Endothelial cell of coronary artery (primary cell): ENCODE measurements at places on chromosomes 4 and X. TPM values are rescaled to one million over a fixed set of nuclear protein-coding genes. Genes with fewer than 3 reads are reported as not detected.

The SMC1A gene
- total RNA-seq, result 14.4 and 17.3 TPM in 2 replicates

The NUDT11 gene
- 8.9 TPM in 2 replicates for total RNA-seq

The DUSP9 gene
- total RNA-seq, result under 0.01 TPM in 1 of 2 replicates, not detected in the other

The CAPN6 gene
- total RNA-seq, result not detected in 2 replicates

The FGB gene
- not detected in 2 replicates for total RNA-seq

The YIPF6 gene
- total RNA-seq, result 17.5 and 21.8 TPM in 2 replicates

The PF4V1 gene
- not detected in 2 replicates for total RNA-seq

The RUFY3 gene
- total RNA-seq, result 25.5 and 39.4 TPM in 2 replicates

The TCEAL5 gene
- not detected in 2 replicates for total RNA-seq

The PHEX gene
- total RNA-seq, result 0.85 and 1.2 TPM in 2 replicates

The CDKL2 gene
- total RNA-seq, result under 0.01 and 0.09 TPM in 2 replicates
